ENCODE measurements at places on chromosomes 3 and 15.

GRCh38 chr15:48498828-48499227 is 146.7 kb downstream of the FBN1 start:
- no peak for DNase-seq

- DNase-seq, result peak; percentile 34
Measured at GRCh38 chr3:11803977-11804892, 42.5 kb downstream of the TAMM41 start.

- no peak for DNase-seq
Measured at GRCh38 chr3:52523386-52524257, 10.0 kb downstream of the NT5DC2 start.

DNA sequence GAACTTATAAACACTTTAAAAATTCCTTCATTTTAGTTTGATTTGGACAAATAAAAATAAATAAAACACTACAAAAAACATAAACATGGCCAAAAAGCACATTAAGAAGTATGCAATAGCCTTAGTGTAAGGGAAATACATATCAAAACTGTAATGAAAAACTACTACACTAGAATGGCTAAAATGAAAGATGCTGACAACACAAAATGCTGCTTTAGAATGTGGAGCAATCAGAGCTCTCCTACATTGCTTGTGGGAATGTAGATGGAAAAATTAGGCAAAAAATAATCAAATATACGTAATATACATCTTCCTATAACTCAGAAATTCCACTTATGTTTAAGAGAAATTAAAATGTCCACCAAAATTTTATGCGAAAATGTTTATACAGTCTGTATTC is 96.2 kb downstream of the ABI3BP start:
- no peak for DNase-seq

DNA sequence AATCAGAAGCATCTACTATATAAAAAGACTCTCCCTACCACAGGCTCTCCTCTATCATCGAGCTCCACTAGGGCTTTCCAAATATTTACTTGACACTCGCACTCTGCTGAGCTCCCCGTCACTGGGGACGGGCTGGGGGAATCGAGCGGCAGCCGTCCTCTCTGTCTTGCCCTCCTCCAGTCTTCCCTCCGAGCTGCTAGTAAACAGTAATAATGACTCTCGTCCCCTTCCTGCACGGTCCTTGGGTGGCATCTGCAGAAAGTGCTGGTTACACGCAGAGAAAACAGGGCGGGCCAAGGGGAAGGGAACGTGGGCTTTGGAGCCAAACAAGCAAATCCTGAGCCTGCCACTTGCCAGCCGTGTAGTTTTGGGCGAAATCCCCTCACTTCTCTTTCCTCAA is 96.6 kb downstream of the LRIG1 start:
- no peak for DNase-seq

DNA sequence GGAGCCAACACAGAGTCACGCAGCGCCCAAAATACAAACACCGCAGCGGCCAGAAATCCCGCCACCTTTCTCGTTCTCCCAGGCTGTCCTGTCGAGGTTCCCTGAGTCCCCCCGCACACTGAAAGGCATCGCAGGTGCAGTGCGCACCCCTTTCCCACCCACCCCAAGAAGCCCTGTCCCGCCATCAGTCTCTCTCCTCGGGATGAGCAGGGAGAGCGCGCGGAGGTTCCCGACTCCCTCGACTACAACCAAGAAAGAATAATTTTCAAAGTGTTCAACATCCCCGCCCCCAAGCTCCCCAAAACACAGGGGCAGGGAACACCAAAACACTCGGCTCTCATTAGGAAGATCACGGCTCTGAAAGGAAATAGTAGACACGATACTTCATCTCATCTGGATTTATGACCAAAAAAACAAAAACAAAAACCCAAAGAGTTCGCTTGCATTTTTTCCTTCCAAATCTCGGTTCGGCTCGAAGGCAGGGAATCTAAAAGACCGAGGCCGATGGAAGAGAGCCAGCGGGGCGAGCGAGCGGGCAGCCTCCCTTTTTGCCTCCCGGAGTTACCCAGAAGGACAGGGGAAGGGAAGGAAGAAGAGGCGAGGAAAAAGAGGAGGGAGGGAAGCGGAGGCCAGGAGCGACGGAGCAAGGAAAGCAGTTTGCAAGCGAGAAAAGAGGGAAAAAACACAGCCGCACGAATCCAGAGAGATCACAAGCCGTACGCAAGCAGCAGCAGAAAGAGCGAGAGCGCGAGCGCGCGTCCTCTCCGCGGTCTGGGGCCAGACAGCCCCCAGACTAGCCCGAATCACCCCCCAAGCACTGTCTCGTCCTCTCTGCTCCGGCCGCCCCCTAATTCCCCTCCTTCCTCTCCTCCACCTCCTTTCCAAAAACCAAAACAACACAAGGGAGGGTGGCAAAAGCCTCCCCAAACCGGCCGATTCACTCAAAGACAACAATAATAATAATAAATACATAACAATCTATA is 808 bp downstream of the BCL6 start:
- peak; percentile 53 for DNase-seq
